ENCODE measurements at places on chromosomes 13 and 19.

DNA sequence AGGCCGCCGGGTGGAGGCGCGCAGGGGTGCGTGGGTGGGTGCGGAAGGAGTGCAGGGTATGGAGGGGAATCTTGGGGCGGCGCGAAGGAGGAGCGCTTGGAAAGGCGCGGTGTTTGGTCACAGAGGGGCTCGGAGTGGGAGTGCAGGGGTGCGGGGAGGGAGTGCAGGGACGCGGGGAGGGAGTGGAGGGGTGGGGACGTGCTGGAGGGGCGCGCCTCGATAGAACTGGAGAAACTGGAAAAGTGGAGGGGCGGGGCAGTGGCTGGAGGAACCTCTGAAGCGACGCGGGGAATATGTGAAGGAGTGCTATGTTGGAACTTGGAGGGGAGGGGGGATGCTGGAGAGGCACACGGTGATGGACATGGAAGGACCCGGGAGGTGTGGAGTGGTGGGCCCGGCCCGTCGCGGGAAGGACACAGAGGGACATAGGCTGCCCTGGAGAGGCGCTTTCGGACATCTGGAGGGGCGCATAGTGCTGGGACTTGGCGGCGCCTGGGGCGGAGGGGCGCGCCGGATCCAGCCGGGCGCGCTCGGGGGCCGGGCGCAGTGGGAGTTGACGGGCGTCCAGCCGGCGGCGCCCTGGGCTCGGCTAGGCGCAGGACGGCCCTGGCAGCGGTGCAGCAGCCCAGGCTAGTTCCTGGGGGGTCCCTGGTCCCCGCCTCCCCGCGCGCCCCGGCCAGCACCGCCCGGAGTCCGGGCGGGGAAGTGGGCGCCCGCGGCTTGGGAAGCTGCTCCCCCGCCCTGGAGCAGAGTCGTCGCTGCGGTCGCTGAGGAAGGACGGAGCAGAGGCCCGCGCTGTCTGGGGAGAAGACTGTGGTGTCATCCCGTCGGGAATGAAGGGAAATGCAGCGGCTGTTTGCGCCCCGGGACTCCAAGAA lies 20.8 kb upstream of the SGCG start:
- no peak for DNase-seq

DNA sequence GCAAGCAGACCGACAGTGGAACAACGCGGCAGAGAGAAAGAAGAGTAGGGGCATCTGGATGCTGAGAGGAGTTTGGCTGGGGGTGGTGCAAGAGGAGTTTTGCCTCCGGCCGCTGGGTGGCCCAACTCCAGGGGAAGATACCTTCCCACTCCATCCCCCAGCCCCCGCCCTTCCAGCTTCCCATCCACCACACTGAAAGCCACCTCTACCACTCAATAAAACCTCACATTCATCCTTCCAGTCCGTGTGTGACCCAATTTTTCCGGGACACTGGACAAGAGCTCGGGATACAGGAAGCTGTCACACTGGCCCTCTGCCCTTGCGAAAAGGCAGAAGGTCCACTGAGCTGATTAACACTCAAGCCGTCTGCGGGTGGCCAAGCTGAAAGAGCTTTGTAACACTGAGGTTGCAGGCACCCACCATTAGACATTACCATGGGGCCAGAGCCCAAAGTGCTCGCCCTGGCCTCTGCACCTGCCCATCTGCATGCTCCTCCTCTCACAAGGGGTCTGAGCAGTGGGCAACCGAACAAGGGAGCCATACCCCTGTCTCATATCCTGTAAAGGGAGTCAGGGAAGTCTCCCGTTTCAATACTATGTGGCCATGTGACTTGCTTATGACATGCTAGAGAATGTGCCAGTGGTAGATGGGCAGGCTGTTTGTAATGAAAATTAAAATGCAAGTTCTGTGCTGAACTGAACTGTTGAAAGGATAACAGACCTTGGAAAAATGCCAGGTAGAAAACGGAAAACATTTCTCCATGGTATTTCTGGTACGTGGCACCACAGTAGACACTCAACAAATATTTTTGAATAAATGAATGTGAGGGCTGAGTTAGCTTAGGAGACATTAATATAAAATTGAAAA lies 205.1 kb upstream of the STARD13 start:
- DNase-seq, result no peak

DNA sequence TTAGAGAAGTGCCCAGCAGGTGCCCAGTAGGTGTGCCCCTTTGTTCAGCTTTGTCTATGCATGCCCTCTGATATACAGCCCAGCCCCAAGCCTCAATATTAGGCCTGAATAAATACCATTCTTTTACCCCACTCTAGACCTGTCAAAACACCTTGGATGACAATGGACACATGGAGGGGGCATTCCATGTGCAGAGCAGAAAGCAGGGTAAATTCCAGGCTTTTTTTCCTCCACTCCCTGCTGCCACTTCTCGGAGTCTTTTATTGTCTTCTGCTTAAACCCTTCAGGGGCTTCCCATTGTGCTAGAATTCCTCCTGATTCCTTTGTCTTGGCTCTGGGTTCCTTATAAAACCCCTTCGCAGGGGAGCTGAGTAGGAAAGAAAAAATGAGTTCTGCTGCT lies 5.8 kb upstream of the FRY start:
- DNase-seq, result no peak

DNA sequence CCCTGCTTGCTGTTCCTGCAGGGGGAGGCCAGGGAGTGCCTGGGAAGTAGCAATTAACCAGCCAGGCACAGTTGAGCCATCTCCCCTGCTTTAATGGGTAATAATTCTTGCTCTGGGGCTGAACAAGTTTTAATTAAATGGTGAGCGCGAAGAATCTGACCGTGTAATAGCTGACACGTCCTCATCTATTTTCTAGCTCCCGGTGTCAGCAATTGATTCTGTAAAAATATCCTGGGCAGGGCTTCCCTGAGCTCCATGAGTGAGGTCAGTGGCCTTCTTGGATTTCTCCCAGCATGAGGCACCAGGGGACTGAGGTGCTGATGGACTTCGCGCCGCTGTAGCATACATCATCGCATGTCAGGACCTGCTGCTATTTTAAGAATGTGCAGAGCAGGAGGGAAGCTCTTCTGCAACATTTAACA lies 26.9 kb downstream of the SIPA1L3 start:
- peak; percentile 51 for DNase-seq

GRCh38 chr13:52933547-52934210 lies 85.2 kb upstream of the PCDH8 start:
- DNase-seq, result no peak

- peak; percentile 13 for DNase-seq
Observed at GRCh38 chr13:25249001-25249543, 38.2 kb downstream of the MTMR6 start.
